ENCODE measurements at places on chromosomes 4 and X.
A peak's percentile ranks its signal among the peaks of the same experiment; 100 is the strongest.

DNA sequence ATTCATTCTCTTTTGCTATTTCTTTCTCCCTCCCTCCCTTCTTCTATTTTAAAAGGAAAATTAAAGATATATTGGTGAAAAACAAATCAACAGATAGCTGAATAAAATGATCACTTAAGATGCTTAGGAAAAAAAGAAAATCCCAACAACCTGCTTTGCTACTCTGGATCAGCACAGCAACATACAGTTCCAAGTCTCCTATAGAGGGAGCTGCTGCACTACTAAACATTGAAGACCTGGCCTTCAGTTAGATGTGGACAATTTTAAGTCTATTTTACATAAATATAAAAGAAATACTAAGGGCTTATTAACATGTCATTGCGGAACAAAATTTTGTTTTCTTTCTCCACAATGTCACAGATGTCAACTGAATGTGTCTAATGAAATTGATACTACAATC is 226.4 kb downstream of the MAGEB5 start:
- DNase-seq, result peak; percentile 1

GRCh38 chr4:38917481-38918025 is 49.9 kb downstream of the FAM114A1 start:
- no peak for DNase-seq

GRCh38 chr4:134754301-134755019 is 552.9 kb upstream of the PABPC4L start:
- DNase-seq, result no peak

GRCh38 chr4:168059251-168059650 is 33.1 kb upstream of the ANXA10 start:
- DNase-seq, result no peak

GRCh38 chrX:3697220-3697684 is 16.2 kb downstream of the PRKX start:
- DNase-seq, result peak; percentile 47

DNA sequence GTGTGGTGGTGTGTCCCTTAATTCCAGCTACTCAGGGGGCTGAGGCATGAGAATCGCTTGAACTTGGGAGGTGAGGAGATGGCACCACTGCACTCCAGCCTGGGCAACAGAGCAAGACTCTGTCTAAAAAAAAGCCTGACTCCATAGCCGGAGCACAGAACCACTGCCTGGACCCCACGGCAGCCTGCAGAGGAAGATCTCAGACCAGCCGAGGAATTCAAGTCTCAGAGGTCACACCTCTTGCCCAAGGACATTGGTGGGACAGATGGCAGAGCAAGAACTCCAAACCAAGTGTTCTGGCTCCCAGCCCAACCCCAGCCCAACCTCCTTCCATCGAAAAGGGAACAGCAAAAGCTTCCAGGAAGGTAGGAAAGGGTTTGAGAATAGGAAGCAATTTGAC is 70.8 kb downstream of the SMIM20 start:
- no peak for DNase-seq

DNA sequence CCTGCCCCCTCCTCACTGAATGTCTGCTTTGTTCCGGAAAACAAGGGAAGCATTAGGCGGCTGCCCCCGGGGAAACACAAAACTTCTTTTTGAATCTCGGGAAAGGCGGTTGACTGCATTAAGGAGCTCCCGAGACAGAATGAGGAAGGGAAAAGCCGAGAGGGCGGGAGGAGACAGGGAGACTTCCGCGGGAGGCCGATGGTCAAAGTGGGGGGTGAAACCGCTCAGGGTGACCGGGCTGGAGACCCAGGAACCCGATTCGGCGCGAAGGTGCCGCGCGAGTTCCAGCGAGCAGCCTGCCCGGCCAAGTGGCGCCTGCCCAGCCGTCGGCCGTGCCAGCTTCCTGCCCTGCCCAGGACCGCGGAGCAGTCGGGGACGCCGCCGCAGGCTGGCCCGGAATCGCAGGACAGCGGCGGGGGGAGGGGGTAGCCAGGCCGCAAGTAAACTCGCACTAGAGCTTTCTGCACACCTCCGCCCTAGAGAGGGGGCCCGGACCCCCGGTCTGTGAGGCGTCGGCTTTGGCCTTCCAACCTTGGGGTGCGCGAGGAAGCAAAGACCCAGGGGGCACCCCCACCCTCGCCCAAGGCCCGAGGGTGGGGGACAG is 55.1 kb upstream of the BCOR start:
- DNase-seq, result no peak

DNA sequence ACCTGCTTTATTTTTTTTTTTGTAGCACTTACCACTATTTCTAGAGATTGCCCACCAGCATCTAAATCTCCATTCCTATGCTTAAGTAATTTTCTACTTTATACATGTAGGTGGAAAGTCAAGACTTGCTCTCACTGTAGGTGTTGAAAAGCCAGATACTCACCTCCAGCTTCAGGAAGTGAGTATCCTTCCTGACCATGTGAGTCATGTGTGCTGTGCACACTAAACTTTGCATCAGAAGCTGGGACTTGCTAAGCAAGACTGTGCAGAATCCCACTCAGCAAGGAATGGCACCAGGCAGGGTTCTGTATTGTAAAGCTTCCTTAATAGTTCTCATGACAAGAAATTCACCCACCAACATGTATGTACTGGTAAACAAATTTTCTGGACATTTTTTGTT is 151.8 kb downstream of the POU4F2 start:
- no peak for DNase-seq

GRCh38 chr4:951186-951585 is 18.9 kb downstream of the TMEM175 start:
- DNase-seq, result no peak

DNA sequence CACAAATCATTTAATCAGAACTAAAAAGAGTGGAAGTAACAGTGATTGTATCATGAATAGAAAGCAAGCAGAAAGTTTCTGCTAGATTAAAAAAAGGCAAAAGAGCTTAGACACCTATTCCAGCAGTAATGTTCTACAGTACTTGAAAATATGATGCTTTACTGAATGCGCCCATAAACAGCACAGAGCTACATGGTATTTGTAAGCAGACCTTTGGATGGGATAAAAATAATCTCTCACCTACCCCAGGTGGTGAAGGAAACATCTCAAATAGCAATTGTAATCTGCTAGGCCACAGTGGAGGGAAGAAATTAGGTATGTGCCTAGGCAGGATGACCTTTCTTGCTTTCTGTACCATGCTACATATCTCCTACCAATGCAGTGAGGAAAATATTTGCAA is 280.9 kb upstream of the PRKX start:
- no peak for DNase-seq

- peak; percentile 92 for DNase-seq
Observed at GRCh38 chr4:7829652-7830580, 109.7 kb downstream of the AFAP1 start.

DNA sequence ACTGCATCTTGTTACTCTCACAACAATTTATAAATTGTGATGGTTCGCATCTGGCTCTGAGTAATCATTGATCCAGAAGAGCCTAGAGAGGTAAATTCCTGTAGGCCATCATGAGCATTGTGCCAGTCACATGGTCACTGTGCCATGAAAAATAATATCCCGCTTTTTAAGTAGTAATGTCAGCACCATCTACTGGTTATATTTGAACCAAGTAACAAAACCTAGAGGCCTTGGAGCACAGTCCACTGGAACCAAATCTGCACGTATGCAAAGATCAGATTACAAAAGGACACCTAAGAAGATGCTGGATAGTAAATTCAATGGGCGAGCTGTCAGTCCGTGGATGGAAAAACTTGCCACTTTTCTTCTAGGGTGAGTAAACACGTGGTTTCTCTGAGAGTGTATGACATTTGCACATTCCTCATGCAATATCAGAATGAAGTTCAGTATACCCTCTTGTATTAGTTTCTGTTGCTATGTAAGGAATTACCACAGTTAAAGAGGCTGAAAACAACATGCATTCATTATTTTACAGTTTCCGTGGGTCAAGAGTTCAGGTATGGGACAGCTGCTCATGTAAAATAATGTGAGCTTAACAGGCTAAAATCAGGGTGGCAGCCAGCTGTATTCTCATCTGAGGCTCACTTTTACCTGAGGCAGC is 26.8 kb downstream of the FAM114A1 start:
- no peak for DNase-seq

- no peak for DNase-seq
Observed at GRCh38 chrX:154731881-154732280, 19.0 kb downstream of the GAB3 start.

- DNase-seq, result no peak
Observed at GRCh38 chr4:1367230-1367935, 20.4 kb downstream of the UVSSA start.

GRCh38 chr4:99868126-99868596 is 26.1 kb downstream of the LAMTOR3 start:
- no peak for DNase-seq

GRCh38 chrX:73215246-73215645 is 595 bp upstream of the NAP1L2 start:
- no peak for DNase-seq

DNA sequence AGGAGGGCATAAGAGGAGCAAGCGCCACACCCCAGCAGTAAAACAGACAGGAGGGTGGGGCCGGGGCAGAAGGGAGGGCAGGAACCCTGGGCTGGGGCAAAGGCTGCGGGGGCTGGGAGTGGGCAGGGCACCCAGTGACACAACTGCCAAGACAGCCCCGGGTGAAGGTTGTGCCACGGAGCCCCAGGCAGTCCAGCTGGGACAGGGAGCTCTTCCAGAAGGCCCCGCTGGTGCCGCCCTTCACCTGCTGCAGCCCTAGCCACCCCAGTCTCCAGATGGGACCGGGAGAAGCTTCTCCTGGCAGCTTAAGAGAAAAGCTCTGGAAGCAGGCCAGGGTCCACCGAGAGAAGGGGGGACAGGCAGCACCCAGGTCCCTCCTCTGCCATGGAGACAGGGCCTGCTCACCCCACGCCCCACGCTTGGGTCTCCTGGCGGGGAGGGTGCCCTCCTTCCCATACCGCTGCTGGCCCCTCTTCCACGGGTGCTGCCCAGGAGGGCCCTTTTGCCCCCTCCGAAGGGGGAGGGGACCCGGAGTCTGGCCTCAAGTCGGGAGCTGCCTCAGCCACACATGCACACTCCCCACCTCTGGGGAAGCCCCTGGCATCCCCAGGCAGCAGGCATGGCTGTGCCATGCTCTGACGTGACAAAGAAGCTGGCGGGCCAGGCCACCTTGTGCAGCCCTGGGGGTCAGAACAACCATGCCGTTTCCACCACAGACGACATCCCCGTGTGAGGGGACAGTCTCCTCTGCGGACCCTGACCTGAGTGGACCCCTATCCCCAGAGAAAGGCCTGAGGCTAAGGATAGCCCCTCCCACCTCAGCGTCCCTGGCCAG is 1.5 kb downstream of the DGKQ start:
- DNase-seq, result no peak

DNA sequence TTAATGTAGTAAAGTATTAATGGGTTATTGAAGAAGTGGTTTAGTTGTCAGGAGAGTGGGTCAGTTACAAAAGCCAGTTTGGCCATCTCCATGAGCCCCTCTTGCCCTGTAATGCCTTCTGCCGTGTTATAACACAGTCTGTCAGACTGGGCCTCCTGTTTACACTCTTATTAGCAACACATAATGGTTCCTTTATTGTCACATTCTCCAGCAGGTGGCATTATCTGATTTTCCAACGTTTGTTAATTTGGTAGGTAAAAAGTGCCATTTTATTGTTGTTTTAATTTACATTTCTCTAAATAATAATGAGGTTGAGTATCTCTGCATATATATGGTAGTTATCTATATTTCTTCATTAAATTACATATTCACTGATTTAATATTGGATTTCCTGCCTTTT is 560.8 kb downstream of the FGF13 start:
- DNase-seq, result peak; percentile 2

DNA sequence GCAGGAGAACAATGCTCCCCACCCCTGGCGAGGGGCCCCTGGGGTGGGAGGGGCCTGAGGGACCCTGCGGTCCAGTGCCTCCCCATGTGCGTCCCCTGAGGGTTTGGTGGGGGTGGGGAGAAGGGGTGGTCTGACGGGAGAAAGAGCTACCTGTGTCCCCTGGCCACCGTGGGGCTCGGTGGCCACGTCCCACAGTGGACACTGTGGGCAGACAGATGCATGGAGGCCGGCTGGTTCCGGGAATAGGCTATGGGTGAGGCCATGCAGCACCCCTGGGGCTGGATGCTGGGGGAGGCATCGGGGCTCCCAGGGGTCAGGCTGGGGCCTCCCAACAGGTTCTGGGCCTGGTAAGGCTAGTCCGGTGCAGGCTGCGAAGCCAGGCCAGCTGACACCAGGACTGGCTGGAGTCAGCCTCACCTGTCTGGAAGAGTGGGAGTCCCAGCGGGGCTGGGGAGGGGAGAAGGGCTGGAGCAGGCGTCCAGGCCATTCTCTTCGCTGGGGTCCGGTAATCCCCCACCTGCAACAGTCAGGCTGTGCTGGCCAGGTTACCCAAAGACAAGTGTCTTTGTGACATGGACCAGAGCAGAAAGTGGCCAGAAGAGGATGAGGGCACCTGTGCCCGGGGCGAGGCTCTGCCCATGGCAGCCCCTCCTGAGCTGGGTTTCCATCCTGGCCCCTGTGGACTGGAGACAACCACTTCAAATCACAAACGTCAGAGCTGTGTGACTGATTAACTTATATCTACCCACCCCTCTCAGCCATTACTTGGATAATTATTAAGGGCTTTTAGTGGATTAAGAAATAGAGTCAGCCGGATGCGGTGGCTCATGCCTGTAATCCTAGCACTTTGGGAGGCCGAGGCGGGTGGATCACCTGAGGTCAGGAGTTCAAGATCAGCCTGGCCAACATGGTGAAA is 1.4 kb upstream of the FAM53A start:
- no peak for DNase-seq

- DNase-seq, result no peak
Observed at GRCh38 chr4:19993242-19993641, 258.5 kb upstream of the SLIT2 start.

- DNase-seq, result no peak
Observed at GRCh38 chr4:15809466-15809865, 31.3 kb downstream of the CD38 start.

GRCh38 chr4:174522183-174523024 is at the start of gene HPGD:
Gene HPGD (minus strand): TSS chr4:174522488. CDS start chr4:174522451, 37 bp downstream.
- DNase-seq, result peak; percentile 54

DNA sequence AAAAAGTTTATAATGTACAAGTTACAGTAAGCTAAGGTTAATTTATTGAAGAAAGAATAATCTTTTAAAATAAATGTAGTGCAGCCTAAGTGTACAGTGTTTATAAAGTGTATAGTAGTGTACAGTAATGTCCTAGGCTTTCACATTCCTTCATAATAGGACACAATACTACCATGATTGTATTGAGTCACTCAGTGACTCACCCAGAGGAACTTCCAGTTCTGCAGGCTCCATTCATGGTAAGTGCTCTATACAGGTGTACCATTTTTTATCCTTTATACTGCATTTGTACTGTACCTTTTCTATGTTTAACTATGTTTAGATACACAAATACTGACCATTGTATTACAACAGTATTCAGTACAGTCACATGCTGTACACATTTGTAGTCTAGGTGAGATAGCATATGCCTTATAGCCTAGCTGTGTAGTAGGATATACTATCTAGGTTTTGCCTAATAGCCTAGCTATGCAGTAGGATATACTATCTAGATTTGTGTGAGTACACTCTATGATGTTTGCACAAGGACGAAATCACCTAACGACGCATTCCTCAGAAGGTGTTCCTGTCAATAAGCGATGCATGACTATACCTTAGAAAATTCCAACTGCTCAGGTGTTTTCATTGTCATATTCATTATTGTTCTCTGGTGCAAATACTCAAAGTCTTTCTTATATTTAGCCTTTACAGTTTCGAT is 5.5 kb upstream of the TMEM255A start:
- DNase-seq, result no peak

Measured in hematopoietic multipotent progenitor cell treated with erythropoietin and hydrocortisone succinate and interleukin-3 and kit ligand, for 8 days (in vitro differentiated cells).